ENCODE measurements at places on chromosomes 2 and 18.

- no peak for DNase-seq
Measured at GRCh38 chr2:150279686-150280085, 207.8 kb downstream of the RND3 start.

DNA sequence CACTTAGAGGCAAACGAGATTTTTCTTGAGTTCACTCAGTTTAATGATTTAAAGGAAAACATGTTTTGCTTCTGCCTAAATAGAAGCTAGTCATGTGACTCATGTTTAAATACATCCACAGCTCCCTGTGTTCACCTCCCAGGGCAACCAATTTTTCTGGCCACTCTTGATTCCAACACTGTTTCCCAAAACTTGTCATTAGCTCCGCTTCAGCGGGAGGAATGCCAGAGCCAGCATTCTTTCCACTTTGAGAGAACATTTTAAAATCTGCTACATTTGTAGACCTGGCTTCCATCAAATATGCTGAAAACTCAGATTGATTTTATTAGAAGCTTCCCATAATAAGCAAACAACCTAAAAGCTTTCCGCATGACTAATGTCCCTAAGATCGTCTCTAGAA, 2.8 kb upstream of the CYS1 start:
- DNase-seq, result no peak

DNA sequence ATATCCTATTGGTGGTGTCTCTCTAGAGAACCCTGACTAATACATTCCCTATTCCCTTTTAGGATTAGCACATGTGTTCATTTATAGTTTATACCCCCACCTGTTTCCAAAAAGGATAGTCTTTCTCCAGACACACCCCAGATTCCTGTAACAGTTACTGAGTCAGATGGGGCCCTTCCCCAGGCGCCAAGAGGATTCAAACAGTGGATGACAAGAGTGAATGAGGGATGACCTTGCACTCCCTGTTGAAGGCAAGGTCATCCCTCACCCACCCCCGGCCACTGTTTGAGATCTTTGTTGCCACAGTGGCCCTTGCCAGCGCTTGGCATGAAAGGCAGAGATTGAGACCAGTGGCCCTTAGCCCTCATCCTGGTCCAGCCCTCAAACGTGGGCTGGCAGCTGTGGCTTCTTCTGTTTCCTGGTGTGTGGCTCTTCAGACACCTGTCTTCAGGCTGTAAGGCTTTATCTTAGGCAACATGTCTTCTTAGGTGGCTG, 15.3 kb upstream of the REEP1 start:
- DNase-seq, result no peak

- no peak for DNase-seq
Measured at GRCh38 chr2:113158884-113159553, 14.8 kb upstream of the PSD4 start.

- DNase-seq, result no peak
Measured at GRCh38 chr2:136098441-136098840, 19.5 kb downstream of the CXCR4 start.

- no peak for DNase-seq
Measured at GRCh38 chr2:25276569-25277465, 64.9 kb downstream of the DNMT3A start.

DNA sequence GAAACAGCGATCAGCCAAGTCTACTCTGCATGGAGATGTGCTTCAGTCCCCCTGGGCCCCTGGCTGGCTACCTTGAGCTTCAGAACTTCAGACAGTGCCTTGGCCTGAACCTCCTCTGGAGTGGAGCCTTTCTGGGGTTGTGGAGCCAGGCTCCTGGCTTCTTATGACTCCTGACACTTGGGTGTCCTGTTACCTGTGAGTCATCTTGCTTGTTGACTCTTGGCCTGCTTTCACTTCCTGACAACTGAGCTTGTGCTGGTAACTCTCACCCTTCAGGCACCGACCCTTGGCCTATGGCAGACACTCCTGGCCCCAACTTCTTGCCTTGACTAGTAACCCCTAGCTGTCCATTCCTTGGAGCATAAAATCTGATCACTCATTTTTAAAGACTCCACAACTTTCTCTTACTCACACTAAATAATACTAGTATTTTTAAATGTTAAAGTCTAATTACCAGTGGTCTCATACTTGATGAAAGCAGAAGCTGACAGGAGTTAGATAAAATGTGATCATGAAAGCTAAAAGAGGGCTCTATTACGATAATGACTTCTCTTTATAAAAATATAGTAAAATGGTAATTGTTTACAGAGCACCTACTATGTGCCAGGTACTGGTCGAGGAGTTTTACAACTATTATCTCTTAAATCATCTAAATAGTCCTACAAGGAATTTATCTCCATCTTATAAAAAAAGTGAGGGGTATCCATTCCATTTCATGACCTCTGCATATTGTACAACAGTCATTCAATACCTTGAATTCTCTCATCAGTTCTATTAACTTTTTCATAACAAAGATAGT, 46.3 kb upstream of the VIT start:
- DNase-seq, result no peak

DNA sequence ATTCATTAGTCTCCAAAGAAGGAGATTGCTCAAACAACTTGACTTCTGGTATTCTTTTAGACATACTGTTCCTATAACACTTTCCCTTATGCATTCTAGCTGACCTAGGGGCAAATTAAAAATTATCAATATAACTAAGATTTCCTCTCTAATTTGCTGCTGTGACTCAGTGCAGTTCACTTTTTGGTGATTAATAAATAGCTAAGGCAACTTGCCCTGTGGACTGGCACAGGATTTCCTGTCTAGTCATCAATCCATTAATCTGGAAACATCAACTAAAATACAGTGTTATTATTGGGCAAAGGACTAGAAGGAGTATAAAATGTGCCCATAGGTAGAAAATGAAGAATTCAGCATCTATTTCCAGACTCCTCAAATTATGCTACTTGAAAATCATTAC, 83.5 kb upstream of the SERPINE2 start:
- DNase-seq, result no peak

Measured in NCI-H1092 treated with DMSO at 0.1 percent for 48 hours (cell line).